ENCODE measurements at places on chromosomes 7 and 10.

DNA sequence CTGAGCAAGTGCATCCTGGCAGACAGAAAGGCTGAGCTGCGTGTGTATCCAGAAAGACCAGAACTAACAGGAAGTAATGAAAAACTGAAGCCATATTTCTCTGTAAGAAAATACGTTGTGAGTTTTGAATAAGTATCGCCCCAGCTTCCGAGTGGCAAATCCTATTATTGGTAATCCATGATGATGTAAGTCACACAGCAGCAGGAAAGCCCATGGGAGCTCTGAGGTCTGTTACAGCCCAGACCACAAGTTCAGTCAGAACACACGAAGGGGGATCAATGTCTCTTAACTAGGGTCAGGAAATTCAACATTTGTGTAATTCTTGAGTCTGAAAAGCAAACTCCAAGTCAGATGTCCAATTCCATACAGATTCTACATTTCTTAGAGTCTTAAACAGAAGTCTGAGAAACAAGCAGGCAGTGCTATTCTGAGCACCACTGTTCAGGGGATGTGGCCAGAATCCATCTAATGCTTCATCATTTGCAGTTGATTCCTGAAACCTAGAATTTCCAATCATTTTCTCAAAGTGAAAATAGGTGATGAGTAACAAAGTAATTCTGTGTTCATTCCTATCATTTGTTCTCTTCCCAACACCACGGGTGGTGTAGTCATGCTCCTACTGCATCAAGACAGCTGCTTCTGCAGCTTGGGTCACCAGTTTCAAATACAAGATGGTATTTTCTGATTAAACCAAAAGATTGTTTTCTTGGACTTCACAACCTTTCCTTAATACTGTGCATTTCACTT lies at the start of gene LRIT2:
Gene LRIT2 (minus strand): TSS at position 118 of the 747 bp plus-strand sequence. CDS start 24 bp downstream, at position 94.
- no peak for DNase-seq

- DNase-seq: no peak
Observed at GRCh38 chr10:124250506-124250905, 157.1 kb upstream of the CHST15 start.

DNA sequence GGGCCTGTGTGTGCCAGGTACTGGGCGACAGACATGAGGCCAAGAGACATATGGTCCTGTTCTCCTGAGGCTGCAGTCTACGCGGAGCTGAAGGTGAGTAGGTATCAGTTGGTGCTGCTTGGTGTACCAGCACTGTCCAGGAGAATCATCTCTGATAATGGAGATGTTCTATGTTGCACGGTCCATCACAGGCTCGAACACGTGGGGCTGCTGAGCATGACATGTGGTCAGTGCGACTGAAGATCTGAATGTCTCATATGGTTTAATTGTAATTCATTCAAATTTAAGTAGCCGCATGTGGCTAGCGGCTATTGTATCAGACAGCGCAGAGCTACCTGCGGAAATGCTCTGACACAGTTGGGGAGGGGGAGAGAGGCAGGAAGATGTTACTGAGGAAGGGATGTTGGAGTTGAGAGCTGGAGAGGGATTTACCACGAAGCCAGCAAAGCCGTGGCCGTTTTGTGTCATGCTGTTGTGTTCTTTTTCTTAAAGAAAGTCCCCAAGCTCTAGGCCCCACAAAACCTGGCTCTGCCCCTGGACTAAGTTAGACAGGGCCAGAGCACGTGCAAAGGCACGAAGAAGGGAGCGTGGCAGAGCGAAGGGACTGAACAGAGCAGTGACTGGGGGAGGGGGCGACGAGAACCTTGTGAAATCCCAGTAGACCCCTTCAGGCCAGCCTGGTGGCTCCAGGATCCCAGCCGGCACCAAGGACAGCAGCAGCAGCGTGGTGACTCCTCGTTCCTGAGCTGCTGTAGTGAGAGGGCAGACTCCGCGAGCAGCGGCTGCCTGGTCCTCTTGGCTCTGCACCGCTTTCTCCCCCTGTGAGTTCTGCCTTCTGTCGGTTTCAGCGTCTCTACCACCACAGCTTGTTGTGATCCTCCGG lies 20.0 kb downstream of the SMKR1 start:
- no peak for DNase-seq

DNA sequence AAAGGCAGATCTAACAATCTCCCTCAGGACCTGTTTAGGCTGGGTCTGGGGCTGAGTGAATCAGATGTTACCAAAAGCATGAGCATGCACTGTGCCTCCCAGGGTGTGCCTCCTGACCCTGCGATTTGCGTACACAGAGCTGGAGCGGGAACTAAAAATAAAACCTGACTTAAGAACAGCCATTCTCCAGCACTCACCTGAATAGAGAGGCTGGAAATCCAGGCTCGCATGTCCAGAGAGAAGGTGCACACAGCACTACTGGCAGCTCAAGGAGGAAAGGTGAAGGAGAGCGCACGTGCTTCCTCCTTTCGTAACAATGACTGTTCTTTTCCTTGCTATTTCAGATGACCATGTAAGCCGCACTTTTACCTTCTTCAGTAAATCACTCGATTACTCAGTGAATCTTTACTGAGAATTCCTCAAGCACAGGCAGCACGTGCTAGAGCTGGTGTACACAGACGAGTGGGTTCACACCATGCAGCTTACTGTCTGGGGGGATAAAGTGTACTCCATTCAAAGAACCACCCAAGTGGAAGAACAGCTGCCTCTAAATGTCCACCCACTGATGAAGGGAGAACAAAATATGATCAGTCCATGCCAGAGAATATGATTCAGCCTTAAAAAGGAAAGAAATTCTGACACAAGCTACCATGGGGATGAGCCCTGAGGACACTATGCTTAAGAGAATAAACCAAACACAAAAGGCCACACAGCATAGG lies 45.6 kb downstream of the SFMBT2 start:
- DNase-seq: no peak

DNA sequence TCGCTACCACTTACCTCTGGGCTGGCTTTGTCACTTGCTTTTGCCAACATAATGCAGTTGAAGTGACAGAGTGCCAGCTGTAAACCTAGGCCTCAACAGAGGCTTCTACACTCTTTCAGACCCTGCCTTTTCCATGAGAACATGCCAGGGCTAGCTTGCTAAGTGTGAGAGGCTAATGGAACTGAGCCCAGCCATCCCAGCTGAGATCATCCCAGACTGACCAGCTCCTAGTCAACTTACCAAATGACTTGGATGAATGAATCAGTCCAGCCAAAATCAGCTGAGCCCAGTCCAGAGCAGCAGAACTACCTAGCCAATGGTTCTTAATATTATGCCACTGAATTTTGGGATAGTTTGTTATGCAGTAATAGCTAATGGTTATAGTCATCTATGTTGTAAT lies 34.7 kb upstream of the MKLN1 start:
- no peak for DNase-seq

DNA sequence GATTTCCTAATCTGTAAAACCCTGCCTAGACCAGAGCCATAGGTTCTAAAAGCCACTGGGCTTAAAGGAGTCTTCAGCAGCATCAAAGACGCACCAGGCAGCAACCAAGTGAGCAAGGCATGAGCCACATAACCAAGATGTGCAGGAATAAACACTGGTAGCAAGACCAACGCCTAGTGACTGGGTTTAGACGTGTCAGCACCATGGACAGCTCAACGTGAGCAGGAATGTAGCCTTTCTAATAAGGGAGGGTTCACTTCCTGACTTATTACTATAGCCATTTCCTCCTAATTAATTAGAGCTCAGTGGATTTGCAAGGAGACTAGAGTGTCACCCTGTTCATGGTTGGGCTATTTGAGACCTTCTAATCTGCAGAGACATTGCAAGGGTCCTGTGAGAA lies 223.7 kb downstream of the LHFPL3 start:
- DNase-seq: no peak

DNA sequence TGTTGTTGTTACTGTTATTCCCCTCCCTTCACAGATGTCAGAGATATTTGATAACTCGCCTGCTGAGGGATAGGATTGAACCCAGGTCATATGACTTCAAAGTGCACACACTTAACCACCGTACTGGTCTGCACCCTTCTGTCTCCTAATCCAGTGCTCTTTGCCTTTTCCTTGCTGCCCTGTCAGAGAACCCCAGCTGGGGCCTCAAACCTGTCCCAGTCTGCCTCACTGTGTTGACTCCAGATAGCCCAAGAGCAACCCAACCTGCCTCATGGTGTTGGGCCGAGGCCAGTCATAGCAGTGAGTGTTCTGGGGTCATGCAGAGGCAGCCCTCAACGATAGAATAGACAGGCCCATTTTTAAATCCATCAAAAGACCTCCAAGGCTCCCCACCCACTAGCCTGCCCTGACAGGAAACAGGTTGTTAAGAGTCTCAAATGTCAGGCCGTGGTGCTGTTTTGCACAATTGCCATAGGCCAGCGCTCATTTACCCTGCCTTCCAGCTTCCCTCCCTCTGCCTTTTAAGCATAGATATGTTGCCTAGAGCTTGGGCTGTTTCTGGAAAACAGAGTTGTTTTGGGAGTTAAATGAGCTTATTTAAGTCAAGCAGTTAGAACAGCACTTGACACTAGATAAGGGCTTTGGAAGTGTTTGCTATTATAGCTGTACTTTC lies 37.0 kb upstream of the PDCD4 start:
- no peak for DNase-seq

DNA sequence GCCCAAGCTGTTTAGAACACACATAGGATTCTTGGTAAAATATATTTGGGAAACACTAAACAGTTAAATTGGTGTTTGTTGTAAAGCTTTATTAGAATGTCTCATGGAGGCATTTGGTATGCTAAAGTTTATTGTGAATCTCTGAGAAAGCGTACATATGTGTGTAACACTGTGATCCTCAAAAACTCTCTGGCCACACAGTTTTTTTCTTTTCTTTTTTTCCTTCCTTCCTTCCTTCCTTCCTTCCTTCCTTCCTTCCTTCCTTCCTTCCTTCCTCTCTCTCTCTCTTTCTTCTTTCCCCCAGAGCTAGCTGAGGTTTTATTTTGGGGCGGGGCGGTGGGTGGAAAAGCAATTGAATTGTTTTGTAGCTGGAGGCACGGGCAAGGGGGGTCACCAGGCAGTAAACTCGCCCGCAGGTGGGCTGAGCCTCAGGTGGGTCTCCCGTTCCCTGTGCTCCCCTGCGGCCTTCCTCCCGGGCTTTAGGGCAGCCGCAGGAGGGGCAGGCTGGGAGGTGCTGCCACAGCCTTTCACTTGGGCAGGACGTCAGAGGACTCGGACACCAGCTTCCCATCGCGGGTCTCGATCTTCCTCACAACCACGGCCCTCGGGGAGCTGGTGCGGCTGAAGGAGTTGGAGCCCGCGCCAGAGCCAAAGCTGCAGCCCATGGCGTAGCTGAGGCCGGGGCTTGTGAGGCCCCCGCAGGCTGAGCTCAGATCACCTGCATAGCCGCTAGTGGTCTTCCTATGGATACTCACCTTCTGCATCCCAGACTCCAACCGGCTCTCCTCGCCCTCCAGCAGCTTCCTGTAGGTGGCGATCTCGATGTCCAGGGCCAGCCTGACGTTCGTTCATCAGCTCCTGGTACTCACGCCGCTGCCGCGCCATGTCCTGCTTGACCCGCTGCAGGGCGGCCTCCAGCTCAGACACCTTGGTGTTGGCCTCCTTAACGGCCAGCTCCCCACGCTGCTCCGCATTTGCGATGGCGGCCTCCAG lies 459.0 kb downstream of the GATA3 start:
- DNase-seq: no peak

DNA sequence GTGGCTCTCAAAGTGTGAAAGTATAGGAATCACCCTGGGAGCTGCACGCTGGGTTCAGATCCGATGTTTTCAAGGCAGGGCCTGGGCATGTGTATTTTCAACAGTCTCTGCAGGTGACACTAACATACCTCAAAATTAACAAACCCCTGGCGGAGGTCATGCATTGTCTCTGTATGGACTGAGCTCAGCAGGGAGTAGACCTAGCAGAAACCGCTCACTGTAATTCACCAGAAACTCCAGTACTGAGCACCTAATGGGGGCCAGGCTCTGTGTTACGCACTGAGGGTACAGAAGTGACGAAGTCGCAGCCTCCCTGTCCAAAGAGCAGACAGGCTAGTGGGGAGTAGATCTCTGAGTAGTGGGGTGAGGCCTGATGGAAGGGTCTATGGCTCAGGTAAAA lies 5.6 kb downstream of the STRA8 start:
- no peak for DNase-seq

DNA sequence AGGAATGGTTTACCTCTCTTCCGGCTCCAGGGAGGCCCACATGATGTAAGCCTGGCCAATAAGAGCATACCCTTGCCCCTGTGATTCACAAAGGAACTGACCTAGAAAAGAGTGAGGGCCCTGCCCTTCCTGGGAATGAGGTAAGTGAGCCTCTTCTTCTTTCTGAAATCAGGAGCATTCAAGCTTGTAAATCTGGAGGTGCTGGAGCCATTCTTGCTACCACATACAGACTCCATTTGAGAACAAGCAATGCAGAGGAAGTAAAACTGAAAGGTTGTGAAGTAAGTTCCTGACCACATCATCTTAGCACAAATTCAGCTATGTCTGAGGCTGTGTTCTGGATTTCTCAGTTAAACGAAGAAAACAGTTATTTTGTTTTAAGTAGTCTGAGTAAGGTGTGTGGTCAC lies 132.2 kb downstream of the CD36 start:
- no peak for DNase-seq

DNA sequence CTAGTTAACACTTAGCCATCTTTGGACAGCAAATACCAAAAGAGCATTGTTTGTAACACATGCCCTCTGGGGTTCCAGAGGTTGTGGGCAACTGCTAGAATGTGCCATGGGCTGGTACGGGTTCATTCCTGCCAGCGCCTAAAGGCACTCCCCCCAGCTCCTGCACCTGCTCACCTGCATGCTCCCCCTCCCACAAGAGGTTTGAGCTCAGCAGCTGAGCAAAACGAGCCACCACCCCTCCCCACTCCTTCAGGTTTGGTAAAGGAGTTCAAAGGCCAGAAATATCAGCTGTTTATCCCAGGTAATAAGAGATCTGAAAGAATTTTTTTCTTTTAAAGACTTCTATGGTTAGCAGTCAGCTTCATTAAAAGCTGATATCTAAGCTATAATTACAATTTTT lies 53.5 kb downstream of the HTR7 start:
- no peak for DNase-seq

- DNase-seq: no peak
Observed at GRCh38 chr10:130714742-130715467, 578.7 kb downstream of the GLRX3 start.

GRCh38 chr10:126216632-126216961 lies 171.7 kb downstream of the ADAM12 start:
- DNase-seq: no peak

GRCh38 chr7:38195804-38196595 lies 18.0 kb downstream of the STARD3NL start:
- DNase-seq: no peak
